ENCODE measurements at places on chromosomes 7 and 10.

- DNase-seq, result peak; percentile 63
Measured at GRCh38 chr7:138008588-138009349, 6.9 kb upstream of the CREB3L2 start.

- no peak for DNase-seq
Measured at GRCh38 chr7:84744385-84744784, 442.5 kb downstream of the SEMA3D start.

DNA sequence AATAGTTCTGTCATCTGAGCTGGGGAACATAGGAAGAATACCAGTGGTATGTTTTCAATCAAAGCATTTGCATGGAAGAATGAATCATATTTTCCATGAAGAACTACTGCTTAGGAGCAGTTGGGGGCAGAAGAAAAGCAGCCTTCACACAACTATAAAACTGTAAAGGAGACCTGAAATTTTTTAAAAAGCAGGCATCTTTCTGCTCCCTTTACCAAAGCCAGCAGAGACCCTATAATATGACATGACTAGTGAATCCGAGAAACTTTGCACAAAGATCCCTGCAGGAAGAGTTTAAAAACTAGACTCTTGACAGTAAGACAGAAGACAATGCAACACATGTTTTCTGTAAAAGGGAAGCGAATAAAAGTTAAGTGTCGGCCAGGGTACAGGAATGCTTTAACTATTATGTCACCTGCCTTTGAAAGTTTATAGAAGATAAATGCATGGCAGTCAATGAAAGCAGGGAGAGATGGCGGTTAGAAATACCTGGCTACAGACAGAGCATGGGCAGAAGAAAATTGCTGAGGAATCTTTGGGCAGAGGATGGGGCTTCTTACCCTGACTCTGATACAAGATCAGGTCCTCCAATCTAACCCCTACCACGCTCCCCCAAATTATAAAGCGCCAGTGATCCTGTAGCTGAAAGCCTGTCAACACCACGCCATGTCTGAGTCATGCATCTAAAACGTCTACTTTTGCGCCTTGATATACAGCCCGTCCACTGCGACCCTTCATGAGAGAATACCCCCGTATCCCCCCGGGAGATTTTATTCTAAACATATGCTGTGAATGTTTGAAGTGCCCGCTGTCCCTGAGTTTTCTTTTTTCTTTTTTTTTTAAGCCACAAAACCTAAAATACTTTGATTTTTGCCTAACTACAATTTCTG is 93.1 kb downstream of the GLI3 start:
- no peak for DNase-seq

GRCh38 chr7:91342346-91342745 is 78.1 kb downstream of the FZD1 start:
- no peak for DNase-seq

DNA sequence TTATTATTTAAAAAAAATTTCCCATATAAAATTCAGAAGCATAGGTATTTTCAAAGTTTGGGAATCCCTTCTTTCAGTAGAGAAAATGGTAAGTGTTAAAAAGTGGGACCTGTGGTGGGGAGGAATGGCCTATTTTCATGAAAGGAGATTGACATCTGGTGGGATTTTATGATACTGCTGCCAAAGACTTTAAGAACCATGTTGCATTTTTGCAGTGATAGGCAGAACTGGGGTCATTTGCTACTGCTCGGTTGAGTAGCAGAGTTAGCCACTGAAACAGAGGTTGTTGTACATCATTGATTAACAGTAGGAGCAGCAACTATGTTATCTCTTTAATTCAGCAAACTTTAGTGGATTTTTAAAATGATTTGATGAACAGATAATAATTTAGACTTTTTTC is 4.4 kb downstream of the BICC1 start:
- no peak for DNase-seq

- DNase-seq, result peak; percentile 6
Measured at GRCh38 chr10:21599582-21599981, 65.5 kb downstream of the MLLT10 start.

DNA sequence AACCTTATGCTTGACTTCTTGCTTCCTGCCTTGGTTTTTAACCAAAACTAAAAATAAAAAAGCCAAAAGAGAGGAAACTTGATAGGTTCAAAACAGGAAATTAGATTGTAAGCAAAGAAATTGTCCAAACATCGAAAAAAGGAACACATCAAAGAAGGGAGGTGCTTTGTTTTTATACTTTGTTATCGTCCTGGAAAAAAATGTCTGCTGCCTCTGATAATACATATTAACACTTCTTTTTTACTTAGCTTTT is 286.6 kb upstream of the C7orf33 start:
- DNase-seq, result no peak

DNA sequence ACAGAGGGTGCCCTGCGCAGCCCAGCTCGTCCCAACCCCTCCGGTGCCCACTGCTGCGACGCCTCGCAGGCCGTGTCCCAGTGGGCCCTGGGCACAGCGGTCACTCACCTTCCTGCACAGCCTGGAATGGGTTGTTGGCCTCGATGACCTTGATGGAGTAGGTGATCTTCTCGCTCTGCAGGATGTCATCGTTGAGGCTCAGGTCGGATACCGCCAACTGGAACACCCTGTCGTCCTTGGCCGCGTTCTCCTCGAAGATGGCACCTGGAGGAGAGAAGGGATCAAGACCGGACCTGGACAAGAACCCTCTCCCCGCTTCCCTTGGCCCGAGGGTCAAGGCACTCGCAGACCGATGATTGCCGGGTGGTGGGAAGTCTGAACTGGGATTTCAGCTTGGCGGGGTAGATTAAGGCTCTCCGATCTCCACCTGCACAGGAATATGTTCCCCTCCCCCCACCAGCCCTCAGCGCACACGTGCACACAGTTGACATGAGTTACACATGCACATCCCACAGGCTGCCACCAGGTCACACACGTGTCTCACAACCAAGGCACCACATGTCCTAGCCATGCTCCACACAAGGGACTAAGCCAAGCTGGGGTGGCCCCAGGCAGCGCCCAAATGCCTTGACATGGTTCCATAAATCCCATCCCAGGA is 2.6 kb downstream of the GRID1 start:
- DNase-seq, result no peak

DNA sequence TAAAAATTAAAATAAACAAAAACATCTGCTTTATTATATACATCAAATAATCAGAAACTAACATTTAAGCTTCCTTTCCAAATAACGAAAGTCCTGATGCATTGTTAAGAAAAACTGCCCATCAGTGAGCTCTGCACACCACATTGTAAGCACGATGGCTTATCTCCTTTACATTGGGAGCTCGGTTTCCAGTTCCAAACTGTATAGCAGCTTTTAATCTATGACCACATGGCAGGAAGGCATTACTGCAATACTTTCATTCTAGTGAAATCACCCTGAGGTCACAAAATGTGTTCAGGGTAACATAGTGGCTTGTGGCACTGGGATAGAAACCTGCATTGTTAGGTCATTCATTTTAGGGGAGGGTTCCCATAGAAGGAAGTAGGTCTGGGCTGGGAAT is 146.3 kb downstream of the ZNF22 start:
- no peak for DNase-seq

DNA sequence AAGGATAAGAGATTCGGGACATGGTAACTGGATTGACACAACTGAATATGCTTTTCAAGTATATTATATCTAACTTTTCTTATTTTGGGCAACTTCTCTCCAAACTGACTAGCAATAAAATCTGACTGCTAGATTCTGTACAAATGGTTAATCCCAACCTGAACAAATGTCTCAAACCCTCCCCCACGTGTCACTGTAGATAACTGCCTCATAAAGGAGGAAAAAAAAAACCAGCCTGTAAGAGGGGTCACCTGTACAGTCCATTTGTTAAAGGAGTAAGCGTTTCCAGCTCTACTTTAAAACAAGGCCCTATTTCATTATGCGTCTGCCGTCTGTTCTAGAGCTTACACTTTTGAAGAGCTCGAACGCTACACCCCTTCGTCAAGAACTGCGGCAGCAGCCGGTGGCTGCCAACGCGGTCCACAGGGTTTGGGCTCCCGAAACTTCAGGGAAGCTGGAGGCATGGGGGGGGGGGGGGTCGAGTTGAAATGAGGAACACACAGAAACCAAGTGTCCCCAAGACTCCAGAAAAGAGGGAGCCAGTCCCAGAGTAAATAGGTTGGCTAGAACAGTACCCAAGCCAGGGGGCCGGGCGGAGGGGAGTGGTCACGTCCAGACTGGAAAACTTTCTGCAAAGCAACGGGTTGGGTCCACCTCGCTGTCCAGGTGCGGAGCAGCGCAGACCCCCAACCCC is 492 bp downstream of the COG5 start:
- DNase-seq, result no peak

- no peak for DNase-seq
Measured at GRCh38 chr7:26534649-26535482, 243.2 kb downstream of the SNX10 start.

DNA sequence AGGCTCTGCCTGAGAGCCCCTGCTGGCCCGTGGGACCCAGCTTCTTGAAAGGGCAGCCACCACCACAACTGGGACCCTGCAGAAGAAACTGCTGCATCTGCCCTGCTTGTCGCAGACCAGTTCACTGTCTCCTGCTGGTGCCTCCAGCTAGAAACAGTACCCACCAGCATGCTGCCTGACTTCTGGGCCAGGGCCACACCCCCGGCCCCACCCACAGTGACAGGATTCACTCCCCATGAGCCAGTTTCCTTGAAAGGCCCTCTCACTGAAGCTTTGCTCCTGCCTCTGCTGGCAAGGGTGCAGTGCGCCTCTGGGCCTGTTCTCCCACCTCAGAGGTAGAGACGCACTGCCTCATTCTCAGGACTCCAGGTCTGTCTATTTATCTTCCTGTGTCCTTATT is 32.4 kb downstream of the ANXA11 start:
- DNase-seq, result peak; percentile 45

Measured in epithelial cell of esophagus (primary cell).